ENCODE measurements at places on chromosomes 7 and 10.

DNA sequence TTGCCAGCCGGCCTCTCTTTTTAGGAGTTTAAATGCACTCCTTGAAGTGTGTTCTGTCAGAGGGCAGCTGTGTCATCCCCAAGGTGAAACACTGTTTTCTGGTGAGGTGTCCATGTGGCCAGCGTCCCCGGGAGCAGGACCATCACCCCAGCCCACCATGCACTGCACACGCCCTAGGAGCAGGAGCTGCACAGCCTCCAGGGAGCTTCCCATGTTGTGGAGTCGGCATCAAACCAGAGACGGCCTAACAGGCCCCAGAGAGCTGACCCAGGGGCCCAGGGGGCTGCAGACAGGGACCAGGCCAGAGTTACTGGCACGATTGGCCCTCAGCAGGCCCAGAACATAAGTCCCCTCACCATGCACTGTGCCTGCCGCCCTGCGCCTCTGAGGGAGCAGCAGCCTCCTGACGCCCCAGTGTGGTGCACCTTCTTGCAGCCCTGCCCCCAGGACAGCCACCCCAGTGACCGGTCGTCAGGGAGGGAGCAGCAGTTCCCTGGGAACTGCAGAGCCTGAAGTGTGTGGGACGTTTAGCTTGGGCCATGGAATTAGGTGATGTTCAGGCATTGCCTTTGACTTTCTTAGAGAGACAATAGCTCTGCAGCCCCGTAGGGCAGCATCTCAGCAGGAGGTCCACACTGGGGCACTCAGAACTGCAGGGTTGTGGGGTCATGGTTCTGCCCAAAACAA, 97.9 kb downstream of the NKX6-2 start:
- DNase-seq = no peak

GRCh38 chr7:87003872-87004798, 55.3 kb downstream of the ELAPOR2 start:
- DNase-seq = no peak

DNA sequence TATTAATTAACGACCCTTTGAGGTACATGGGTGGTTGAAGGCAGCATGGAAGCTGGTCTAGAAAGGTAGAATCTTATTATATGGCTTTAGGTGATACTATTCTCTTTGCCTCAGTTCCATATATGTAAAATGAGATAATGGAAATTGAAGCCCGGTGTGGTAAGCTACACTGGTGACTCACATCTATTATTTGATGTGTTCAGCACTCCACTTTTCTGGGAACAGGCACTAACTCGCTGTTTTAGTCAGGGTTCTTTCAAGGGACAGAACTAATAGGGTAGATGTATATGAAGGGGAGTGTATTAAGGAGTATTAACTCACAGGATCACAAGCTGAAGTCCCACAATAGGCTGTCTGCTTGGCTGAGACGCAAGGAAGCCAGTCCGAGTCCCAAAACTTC, 4.4 kb upstream of the TRUB1 start:
- DNase-seq = no peak

DNA sequence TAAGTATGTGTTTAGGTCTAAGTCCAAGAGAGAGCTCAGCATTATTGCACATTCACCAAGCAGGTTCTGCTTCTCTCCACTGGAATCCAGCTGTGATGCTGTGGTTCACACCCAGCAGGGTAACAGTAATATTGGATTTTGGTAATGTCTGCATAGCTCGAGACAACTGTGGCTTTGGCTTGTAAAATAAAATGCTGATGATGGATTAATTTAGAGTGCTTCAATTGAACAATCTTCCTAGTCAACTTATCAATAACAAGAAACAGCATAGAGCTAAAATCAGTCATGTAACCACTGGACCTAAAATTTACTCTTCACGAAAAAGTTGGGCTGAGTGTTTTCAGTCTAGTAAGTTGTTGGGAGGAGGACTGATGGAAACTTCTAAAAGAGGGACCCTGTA, 709.2 kb downstream of the TYW1 start:
- DNase-seq = no peak

- peak; percentile 13 for DNase-seq
Measured at GRCh38 chr10:100934084-100934659, 21.4 kb downstream of the SLF2 start.

DNA sequence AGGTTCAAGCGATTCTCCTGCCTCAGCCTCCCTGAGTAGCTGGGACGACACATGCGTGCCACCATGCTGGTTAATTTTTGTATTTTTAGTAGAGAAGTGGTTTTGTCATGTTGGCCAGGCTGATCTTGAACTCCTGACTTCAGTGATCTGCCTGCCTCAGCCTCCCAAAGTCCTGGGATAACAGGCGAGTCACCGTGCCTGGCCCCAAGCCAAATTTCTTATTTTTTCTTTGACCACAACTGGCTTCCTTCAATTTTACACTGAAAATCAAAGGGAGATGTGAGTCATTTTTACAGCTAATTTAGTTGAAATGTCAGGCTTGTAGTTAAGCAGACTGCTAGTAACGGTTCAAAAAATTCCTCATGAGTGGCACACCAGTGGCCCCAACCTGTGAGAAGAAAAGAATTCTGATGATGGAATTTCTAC, 7.8 kb downstream of the RNF216 start:
- DNase-seq = no peak

GRCh38 chr7:156080596-156080995, 268.3 kb upstream of the SHH start:
- no peak for DNase-seq

Measured in HuH-7.5 (cell line).